ENCODE measurements at places on chromosomes 4 and X.

- DNase-seq = no peak
These were observed 35.4 kb downstream of the CEP44 start for GRCh38 chr4:174318829-174319764.

DNA sequence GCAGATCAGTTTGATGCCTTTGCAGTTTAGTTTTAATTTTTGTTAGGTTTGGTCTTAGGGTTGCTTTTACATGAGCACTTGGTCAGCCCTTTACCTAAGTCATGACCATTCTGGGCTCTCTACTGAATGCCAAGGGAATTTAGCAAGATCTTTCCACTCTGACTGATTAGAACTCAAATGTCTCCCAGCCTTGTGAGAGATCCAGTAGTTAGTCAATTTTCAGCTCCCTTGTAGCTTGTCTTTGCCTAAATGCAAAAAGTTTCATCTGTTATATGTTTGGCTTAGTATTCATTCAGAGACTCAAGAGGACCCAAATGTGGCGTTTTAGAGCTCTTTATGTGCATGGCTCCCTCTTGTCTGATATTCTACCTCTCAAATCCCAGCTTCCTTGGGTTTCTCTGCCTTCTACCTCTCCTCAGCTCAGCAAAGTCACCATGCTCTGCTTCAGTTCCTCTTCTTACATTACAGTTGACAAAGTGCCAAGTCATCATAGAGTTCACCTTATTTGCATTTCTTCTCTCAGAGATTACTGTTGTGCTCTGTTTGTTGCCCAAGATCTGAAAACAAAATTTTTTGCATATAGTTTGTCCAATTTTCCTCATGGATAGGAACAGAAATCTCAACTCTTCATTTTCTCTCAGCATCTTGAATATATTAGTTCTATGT, 17.5 kb upstream of the JAKMIP1 start:
- DNase-seq = no peak

- DNase-seq = no peak
These were observed 107.5 kb upstream of the MAGEC2 start for GRCh38 chrX:142312591-142312990.

DNA sequence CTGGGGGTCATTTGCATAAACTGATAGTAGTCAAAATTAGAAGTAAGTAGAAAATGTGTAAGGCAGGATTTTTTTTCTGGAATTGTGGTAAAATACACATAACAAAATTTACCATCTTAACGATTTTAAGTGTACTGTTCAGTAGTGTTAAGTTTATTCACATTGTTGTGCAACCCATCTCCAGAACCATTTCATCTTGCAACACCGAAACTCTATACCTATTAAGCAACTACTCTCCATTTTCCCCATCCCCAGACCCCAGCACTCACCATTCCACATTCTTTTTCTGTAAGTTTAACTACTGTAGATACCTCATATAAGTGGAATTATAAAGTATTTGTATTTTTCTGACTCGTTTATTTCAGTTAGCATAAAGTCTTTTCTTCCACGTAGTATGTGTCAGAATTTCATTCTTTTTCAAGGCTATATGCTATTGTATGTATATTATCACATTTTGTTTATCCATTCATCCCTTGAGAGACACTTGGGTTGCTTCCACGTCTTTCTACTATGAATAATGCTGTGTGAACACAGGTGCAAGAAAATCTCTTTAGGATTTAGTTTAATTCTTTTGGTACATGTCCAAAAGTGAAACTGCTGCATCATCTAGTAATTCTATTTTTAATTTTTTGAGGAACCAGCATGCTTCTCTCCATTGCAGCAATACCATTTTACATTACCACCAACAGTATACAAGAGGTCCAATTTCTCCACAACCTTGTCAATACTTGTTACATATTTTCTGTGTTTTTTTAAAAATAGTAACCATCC, 39.1 kb upstream of the NSUN7 start:
- no peak for DNase-seq

DNA sequence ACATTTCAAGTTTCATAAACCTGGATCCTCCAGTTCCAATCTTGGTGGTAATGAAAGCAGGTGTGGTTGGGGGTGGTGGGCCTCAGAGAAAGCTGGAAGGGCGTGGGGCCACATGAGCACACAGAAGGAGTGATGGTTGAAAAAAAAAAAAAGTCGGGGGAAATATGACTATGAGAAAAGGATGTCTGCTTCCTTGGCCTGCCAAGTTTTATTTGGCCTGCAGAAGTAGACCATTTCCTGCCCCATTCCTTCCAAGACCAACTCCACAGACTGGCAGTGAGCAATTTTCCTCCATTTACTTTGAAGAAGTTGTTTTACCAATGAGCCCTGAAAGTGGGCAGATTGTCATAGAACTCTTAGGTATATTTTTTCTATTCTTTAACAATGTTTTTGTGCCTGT, 43.3 kb downstream of the LNX1 start:
- no peak for DNase-seq

GRCh38 chrX:3699821-3700381, 13.5 kb downstream of the PRKX start:
- no peak for DNase-seq

GRCh38 chr4:93303440-93303839, 525.1 kb upstream of the ATOH1 start:
- DNase-seq = no peak

- DNase-seq = no peak
These were observed 639.8 kb upstream of the DIPK2B start for GRCh38 chrX:45840411-45840950.

DNA sequence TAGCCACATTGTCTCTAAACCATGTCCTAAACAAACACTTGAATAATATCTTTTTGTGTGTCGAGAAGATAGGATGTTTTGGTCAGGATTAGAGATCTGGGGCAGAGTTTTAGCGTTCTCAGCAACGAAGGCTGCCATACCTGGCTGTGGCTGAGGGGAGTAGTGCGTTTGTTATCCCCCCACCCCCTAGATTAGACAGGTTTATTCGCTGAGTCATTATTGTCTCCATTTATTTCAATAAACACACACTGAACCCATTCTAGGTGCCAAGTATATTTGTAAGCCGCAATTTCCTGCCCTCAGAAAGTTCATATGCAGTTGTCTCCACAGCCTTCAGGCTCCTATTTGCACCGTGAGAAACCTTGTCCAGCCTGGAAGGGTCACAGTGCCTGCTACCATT, 1684.8 kb upstream of the TENM3 start:
- no peak for DNase-seq

GRCh38 chr4:97496298-97496873, 646.9 kb downstream of the STPG2 start:
- no peak for DNase-seq

- no peak for DNase-seq
These were observed at the start of gene FAAH2 for GRCh38 chrX:57286507-57287251. Gene FAAH2 (plus strand): TSS chrX:57286706. CDS start chrX:57286826, 120 bp downstream.

- DNase-seq = no peak
These were observed 126.2 kb downstream of the IRS4 start for GRCh38 chrX:108610141-108610540.

GRCh38 chr4:119788349-119789266, 160.0 kb upstream of the PDE5A start:
- peak; percentile 22 for DNase-seq

- DNase-seq = no peak
These were observed 45.5 kb upstream of the PBDC1 start for GRCh38 chrX:76127341-76127740.

- DNase-seq = no peak
These were observed 27.6 kb upstream of the HUWE1 start for GRCh38 chrX:53713987-53714579.

DNA sequence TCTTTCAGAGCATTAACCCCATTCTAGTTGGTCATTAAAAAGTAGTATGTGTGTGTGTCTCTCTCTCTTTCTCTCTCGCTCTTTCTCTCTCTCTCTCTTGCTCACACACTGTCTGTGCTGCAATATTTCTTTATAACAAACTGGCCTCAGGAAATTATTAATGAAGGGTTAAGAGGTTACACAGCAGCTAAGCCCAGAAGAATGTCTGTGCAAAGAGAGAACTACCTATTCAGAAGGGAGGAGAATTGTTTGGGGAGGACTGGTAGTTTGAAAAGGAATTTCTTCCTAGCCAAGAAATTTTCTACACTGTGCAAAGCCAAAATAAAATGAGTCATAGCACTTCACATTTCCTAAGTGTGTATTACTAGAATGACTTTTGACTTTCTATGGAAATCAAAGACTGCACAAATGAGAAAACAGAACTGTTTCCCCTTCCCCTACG, 22.2 kb downstream of the PDGFC start:
- no peak for DNase-seq

GRCh38 chrX:113920661-113921060, 663.2 kb upstream of the HTR2C start:
- no peak for DNase-seq

- DNase-seq = no peak
These were observed 118.4 kb downstream of the ASB9 start for GRCh38 chrX:15151267-15152186.

- no peak for DNase-seq
These were observed 46.4 kb downstream of the ACOX3 start for GRCh38 chr4:8394061-8394519.

GRCh38 chrX:141668371-141668770, 30.2 kb downstream of the SPANXD start:
- no peak for DNase-seq

GRCh38 chrX:106220177-106220576, 52.1 kb downstream of the PWWP3B start:
- no peak for DNase-seq

DNA sequence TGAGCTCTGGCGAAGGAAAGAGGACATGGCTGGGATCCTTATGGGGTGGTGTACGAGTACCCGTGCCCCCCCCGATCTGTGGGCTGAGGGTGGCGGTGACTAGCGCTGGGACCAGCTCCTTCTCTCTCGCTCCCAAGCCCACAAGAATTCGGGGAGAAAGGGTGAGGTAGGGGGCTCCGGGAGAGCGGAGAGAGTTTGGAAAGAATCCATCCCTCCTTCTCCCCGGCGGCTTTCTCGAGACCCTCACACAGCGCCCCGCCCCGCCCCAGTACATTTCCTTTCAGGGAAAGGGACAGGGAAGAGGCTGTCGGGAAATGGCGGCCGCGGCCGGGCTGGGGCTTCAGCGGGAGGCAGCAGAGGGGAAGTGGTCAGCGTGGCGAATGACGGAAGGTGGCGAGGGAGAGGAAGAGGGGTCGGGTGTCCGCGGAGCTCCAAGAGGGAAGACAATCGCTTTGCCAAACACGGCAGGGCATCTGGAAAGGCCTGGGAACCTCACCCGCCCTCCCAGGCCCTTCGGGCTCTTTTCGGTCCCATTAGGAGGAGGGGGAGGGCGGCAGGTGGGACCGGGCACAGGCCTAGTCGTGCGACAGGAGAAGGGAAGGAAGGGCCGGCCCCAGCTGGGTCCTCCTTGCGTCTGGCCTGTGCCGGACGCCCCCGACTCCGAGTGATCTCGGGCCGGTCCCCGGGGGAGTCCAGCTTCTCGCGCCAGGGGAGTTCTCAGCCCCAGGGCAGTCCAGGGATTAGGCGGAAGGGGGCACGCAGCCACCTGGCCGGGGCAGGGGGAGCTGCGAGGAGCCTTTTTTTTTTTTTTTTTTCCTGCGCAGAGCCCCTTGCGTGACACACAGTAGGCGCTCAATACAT, 10.2 kb downstream of the HNRNPH2 start:
- no peak for DNase-seq

DNA sequence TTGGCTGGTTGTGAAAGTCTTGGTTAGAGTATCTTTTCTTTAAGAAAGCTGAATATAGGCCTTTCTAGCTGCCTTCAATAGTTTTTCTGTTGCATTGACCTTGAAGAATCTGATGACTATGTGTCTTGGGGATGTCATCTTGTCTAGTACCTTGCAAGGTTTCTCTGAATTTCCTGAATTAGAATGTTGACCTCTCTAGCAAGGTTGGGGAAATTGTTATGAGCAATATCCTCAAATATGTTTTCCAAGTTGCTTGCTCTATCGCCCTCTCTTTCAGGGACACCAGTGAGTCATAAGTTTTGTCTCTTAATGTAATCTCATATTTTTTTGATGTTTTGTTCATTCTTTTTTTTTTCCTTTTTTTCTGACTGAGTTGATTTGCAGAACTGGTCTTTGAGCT, 194.7 kb downstream of the RAB28 start:
- DNase-seq = no peak

- DNase-seq = no peak
These were observed 74.9 kb downstream of the TMEM156 start for GRCh38 chr4:38957261-38957815.

DNA sequence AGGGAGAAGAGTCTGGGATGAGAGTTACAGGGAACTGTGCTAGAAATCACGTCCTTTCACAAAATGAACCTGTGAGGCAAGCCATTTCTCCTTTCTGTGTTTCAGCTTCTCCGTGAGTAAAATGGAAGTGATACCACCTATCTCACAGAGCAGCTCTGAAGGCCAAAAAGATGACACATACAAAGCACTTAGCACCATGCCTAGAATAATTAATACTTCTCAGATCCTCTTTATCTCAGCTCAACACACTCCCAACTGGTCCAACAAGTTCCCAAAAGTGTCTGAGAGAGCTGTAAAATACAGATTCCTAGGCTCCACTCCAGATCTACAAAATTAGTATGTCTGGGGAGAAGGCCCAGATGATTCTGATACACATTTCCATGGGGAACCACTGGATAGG, 38.3 kb downstream of the LHFPL1 start:
- no peak for DNase-seq

- DNase-seq = no peak
These were observed 242.8 kb downstream of the ADGRL3 start for GRCh38 chr4:61442936-61443335.

DNA sequence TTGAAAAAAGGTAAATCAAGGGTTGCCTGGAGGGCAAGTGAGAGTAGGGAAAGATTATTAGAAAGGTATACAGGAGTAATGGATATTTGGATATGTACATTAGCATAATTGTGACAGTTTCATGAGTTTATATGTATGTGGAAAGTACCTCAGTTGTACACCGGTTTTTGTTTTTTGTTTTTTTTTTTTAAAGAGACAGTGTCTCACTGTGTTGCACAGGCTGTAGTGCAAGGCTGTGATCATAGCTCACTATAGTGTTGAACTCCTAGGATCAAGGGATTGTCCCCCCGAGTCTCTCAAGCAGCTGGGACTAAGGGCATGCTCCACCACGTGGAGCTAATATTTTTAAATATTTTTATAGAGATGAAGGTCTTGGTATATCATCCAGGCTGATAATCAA, 15.3 kb upstream of the HPGD start:
- no peak for DNase-seq

DNA sequence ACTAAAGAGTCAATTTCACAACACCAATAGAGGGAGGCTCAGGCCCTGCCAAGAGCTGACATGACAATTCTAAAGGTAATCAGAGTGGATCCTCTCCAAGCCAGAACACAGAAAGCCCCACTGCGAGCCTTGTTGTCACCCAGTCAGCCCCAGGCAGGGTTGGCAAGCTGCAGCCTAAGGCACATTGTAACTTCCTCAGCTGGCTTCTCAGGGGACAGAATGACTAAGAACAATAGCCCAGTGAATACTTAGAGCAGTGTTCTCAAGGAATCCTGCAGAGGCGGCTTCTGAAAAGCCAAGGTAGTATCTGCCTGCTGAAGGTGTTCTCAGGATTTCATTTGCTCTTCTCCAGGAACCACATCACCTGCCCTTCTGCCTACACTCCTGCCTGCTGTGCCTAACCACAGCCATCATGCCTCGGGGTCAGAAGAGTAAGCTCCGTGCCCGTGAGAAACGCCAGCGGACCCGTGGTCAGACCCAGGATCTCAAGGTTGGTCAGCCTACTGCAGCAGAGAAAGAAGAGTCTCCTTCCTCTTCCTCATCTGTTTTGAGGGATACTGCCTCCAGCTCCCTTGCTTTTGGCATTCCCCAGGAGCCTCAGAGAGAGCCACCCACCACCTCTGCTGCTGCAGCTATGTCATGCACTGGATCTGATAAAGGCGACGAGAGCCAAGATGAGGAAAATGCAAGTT, at the start of gene MAGEB4:
TSS of gene MAGEB4 (plus strand) at position 277 of the 692 bp plus-strand sequence. CDS start at position 413, 136 bp downstream.
- no peak for DNase-seq
